ENCODE measurements at places on chromosomes 5 and 9. TPM values are rescaled to one million over a fixed set of nuclear protein-coding genes. Genes with fewer than 3 reads are reported as not detected.

DNA sequence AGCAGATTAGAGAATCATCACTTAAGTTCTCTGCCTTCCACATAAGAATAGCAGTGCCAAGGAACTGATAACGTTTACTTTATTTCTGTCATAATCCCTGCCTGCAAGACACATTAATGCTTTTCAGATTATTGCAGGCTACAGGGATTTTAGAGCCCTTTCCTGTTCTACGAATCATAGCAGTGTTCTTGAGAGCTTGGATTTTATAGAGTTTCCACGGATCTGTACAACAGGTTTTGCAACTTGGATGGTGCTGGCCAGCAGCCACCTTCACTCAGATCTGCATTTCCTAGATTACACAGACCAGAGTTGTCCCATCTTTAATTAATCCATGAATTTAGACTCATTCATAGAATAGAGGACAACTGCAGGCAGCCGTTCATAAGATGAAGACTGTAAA, 38.1 kb downstream of the SLC12A2 start:
- no peak overlapping the region for H3K4me3 ChIP-seq
- no peaks in the 10 kb centered on the region for H3K4me1 ChIP-seq
- H3K36me3 ChIP-seq = peaks cover 27% of the 10 kb centered on the region
- DNase-seq = no peak
- H3K27ac ChIP-seq = no peak overlapping the region

GRCh38 chr5:33409435-33410170, 31.2 kb upstream of the TARS1 start:
- no peaks in the 10 kb centered on the region for H3K27me3 ChIP-seq
- H3K27ac ChIP-seq = no peak overlapping the region
- no peak overlapping the region for H3K4me3 ChIP-seq
- no peaks in the 10 kb centered on the region for H3K4me1 ChIP-seq
- no peaks in the 10 kb centered on the region for H3K36me3 ChIP-seq

Gene INSL6
- total RNA-seq = not detected

DNA sequence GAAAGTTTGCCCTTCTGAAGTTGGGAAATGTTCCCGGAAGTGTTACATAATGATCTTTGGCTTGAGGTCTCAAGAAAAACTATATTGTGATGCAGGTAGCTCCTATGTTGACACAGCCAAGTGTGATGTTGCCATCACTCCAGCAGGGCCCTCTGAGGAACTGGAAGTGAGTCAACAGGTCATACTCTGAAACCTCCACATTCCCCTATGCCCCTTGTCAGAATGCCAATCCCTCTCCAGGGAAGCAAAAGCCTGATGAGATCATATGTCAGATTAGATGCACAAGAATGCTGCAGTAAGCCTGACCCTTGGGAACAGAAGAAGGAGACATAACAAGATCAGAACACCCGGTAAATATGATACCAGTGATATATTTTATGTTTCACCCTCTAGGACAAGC, 66.8 kb upstream of the ITGA2 start:
- no peaks in the 10 kb centered on the region for H3K4me1 ChIP-seq
- H3K27ac ChIP-seq = peak overlapping the region; percentile 46
- no peak for DNase-seq
- H3K4me3 ChIP-seq = no peak overlapping the region

GRCh38 chr5:174145091-174145490, 99.6 kb downstream of the NSG2 start:
- H3K36me3 ChIP-seq = no peaks in the 10 kb centered on the region
- H3K4me1 ChIP-seq = no peaks in the 10 kb centered on the region
- no peaks in the 10 kb centered on the region for H3K27me3 ChIP-seq
- no peak overlapping the region for H3K27ac ChIP-seq
- DNase-seq = no peak

Gene CCDC171
- total RNA-seq = 2.7 TPM

DNA sequence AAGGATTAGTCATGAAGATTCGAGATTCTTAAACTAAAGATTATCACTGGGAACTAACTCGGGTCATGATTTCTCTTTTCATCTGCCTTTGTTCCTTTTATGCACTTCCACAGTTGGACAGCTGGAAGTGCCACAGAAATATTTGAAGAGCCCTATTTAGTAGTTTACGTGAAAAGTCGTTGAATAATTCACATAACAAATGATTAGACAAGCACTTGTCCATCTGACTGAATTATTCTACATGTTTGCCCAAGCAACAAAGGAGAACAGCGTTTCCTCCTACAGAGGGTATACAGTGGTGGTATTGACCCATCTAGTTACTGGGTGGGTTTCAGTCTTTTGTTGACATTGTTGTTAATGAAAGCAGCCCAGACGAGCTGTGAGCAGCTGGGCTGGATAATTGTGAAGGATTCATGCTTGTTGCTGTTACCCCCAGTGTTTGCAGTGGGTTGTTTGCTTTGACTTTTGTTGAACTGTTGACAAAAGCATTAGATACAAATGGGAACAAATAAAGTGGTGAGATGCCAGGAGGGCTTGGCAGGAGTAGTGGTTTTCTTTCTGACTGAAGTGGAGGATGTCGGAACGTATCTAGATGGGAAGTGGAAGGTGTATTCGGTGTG, 96.2 kb downstream of the TLE4 start:
- H3K36me3 ChIP-seq = peaks cover 3% of the 10 kb centered on the region
- no peak for DNase-seq
- H3K4me3 ChIP-seq = no peak overlapping the region
- H3K27ac ChIP-seq = no peak overlapping the region
- H3K27me3 ChIP-seq = no peaks in the 10 kb centered on the region
- peaks cover 56% of the 10 kb centered on the region for H3K4me1 ChIP-seq

- H3K27ac ChIP-seq = no peak overlapping the region
These were observed 75.9 kb upstream of the NR3C1 start for GRCh38 chr5:143479394-143479793.

DNA sequence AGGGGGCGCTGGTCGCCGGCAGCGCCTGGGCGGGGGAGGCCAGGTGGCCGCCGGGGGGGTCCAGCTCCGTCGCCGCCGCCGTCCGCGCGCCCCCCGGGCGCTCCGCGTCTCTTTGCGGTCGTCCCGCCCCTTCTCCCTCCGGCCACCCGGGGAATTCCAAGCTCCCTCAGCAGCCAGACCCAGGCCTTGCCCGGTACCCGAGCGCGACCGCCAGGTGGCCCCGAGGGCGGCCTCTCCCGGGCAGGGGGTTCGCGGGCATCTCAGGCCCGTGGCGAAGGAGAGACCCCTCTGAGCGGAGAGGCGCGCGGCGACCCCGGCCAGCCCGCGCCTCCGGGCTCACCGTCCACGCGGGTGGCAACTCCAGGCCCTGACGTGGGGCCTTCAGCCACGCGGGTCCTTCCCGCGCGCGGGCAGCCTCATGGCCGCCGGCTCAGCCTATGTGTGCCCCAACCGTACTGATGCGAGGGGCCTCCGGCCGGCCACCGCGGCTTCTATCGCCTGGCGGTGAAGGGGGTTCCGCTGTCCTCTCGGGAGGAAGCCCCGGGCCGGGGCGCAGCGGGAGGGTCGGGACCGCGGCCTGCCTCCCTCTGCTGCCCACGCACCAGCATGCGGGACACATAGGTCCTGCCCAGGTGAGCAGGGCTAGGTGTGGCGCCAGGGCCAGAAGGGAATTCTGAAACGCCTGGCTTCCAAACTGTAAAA, 529 bp upstream of the NRARP start:
- H3K4me1 ChIP-seq = peaks cover 75% of the 10 kb centered on the region
- H3K27me3 ChIP-seq = peaks cover 79% of the 10 kb centered on the region
- peak overlapping the region; percentile 79 for H3K27ac ChIP-seq
- no peak for DNase-seq
- H3K4me3 ChIP-seq = peak overlapping the region; percentile 38

GRCh38 chr5:132226516-132227234, 978 bp downstream of the P4HA2 start:
- peaks cover 74% of the 10 kb centered on the region for H3K4me1 ChIP-seq
- H3K36me3 ChIP-seq = no peaks in the 10 kb centered on the region
- H3K27ac ChIP-seq = peak overlapping the region; percentile 80
- peak overlapping the region; percentile 55 for H3K4me3 ChIP-seq
- peaks cover 20% of the 10 kb centered on the region for H3K27me3 ChIP-seq

DNA sequence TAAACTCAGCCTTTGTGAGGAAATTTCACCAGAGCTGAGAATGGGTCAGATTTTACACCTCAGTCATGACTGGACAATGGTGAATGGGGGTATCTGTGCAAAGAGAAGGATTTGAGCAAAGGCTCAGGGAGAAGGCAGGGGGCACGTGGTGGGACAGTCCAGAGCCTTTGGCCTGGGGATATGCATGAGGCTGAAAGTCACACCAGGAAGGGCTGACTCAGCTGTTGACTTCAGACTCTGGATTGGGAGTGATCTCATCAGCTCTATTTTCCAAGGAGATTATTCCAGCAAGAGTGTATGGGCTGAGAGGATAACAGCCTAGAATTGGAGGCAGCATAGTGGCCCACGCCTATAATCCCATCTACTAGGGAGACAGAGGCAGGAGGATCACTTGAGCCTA, 53.6 kb downstream of the SAXO1 start:
- no peaks in the 10 kb centered on the region for H3K4me1 ChIP-seq
- H3K27ac ChIP-seq = no peak overlapping the region
- H3K27me3 ChIP-seq = no peaks in the 10 kb centered on the region
- H3K4me3 ChIP-seq = no peak overlapping the region
- H3K36me3 ChIP-seq = no peaks in the 10 kb centered on the region

DNA sequence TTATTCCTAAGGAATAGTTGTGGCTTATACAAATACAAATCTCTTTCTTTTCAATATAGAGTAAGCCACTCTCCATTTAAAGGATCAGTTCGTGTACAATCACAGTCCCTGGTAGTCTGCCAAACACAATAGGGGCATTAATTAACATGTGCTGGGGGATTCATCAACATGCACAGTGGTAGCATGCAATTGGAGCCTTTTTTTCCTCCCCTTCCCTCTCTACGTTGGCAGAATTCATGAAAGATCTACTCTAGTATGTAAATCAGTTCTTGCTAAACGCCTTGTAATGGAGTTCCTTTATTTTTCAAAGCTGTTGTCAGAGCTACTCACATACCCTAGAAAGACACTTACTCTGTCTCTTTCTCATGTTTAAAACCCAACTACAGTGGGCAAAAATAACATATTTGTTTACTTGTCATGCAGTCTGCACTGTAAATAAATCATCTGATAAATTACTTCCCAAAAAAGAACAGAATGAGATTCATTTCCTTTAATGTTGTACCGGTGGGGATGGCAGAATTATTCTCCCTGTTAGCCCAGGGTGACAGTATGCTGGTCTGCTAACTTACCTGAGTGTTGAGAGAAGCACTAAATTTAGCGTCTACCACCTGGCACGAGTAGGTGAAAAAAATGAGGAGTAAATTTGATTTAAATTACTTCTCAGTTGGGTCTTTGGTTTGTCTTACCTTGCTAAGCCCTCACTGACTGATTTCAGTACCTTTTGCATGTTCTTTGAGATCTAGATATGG, 341.5 kb upstream of the CCNH start:
- no peaks in the 10 kb centered on the region for H3K4me1 ChIP-seq
- no peak overlapping the region for H3K27ac ChIP-seq
- no peaks in the 10 kb centered on the region for H3K36me3 ChIP-seq
- H3K4me3 ChIP-seq = no peak overlapping the region
- H3K27me3 ChIP-seq = no peaks in the 10 kb centered on the region

Gene HAUS6
- total RNA-seq = 12.8 TPM

- H3K4me1 ChIP-seq = no peaks in the 10 kb centered on the region
- H3K4me3 ChIP-seq = no peak overlapping the region
- no peak overlapping the region for H3K27ac ChIP-seq
- no peaks in the 10 kb centered on the region for H3K36me3 ChIP-seq
These were observed 14.9 kb upstream of the CTXN3 start for GRCh38 chr5:127634007-127634406.

- no peaks in the 10 kb centered on the region for H3K27me3 ChIP-seq
- no peak overlapping the region for H3K4me3 ChIP-seq
- peaks cover 33% of the 10 kb centered on the region for H3K4me1 ChIP-seq
- no peak overlapping the region for H3K27ac ChIP-seq
These were observed 70.3 kb upstream of the LHFPL2 start for GRCh38 chr5:78718824-78719223.

DNA sequence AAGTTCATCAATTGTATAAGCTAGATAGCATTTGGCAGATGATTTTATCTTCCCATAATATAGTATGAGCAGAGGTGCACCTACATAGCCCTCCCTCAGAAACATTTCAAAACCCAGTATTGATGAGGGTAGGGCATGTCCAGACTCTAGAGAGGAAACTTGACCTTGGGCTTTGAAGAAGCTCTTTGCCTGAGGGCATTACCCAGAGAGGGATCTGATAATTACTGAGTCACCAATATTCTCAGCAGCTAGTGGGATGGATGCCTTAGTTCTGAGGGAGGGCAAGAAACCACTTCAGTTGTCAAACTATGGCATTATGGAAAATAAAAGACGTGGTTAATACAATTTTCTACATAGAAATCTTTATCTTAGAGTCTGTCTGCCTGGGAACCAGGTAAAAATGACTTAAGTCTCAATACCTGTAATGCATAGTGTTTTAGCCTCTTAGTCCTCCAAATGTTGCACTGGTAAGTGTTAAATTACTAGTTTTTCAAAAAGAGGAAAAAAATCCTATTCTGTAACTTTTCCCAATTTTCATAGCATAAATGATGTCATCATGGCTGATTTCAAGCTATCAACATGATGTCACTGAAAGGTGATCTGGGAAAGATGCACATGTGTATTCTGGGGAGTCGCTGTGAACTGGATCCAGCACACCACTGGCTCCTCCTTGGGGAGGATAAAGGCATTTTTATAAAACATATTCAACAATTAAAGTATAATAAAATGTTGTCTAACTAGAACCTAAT, 809.0 kb downstream of the KCTD16 start:
- no peaks in the 10 kb centered on the region for H3K36me3 ChIP-seq
- no peaks in the 10 kb centered on the region for H3K4me1 ChIP-seq
- DNase-seq = no peak
- H3K27me3 ChIP-seq = no peaks in the 10 kb centered on the region
- no peak overlapping the region for H3K4me3 ChIP-seq

- no peak for DNase-seq
- H3K27ac ChIP-seq = no peak overlapping the region
- H3K36me3 ChIP-seq = peaks cover 85% of the 10 kb centered on the region
- H3K4me3 ChIP-seq = no peak overlapping the region
These were observed 22.7 kb downstream of the CYFIP2 start for GRCh38 chr5:157288405-157289163.

- H3K4me3 ChIP-seq = no peak overlapping the region
- H3K27me3 ChIP-seq = no peaks in the 10 kb centered on the region
- no peak for DNase-seq
These were observed 126.9 kb downstream of the FSTL4 start for GRCh38 chr5:133485468-133485867.

- no peak overlapping the region for H3K4me3 ChIP-seq
- no peak for DNase-seq
- no peak overlapping the region for H3K27ac ChIP-seq
- peaks cover 78% of the 10 kb centered on the region for H3K36me3 ChIP-seq
- H3K4me1 ChIP-seq = peaks cover 9% of the 10 kb centered on the region
These were observed 13.2 kb upstream of the CEL start for GRCh38 chr9:133048595-133048994.
